A549 (cell line): ENCODE measurements at places on chromosomes 12 and 14.
A peak's percentile ranks its signal among the peaks of the same experiment; 100 is the strongest.

DNA sequence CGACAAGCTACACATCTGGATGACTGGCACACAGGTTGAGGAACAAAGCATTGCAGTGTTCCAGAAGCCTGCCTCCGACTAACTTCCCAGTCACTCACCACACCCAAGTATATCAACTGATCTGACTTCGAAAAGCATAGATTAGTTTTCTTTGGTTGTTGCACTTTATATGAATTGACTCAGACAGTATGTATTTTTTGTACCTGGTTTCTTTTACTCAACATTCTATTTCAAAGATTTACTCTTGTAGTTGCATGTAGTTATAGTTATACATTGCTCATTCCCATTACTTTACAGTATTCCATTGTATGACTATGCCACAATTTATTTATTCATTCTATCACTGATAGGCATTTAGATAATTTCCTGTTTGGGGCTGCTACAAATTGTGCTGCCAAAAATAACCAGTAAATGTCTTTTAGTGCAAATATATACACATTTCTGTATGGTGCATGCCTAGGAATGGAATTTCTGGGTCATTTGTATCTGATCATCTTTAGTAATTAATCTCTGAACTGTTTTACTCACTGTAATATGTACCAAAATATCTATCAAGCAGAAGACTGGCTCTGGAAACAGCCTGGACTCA, 17.8 kb downstream of the PLCZ1 start:
- DNase-seq = no peak

DNA sequence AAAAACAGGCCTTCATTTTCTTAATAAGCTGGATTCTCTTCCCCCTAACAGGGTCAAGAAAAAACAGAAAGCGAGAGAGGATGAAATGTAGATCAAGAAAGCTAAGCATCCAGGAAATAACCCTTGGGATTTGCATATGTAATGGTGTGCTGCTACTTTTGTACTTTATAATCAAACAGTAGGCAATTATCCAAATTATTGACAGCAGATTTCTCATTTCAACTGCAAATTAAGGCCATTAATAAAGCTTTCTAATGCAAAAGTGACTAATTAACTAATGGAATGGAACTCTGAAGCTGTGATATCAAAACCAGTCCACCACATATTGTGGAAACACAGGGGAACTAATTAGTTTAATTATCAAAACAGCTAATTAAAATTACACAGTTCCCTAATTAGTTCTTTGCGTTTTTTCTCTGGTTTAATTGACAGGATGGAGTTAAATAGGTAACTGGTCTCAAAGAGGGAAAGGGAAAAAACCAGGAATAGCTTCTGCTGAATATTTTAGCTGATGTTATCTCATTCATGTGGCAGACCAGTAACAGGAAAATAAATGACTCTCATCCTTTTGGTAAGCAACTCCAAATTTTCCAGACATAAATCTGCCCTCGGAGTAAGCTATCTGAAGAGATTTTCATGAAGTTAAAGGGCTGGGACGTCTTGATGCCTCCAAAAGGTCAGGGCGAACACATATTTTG, 182.7 kb upstream of the LMO3 start:
- no peak for DNase-seq

GRCh38 chr12:30796313-30796780, 41.6 kb upstream of the CAPRIN2 start:
- peak; percentile 60 for DNase-seq

GRCh38 chr12:47753021-47754001, 5.4 kb downstream of the RAPGEF3 start:
- no peak for DNase-seq

DNA sequence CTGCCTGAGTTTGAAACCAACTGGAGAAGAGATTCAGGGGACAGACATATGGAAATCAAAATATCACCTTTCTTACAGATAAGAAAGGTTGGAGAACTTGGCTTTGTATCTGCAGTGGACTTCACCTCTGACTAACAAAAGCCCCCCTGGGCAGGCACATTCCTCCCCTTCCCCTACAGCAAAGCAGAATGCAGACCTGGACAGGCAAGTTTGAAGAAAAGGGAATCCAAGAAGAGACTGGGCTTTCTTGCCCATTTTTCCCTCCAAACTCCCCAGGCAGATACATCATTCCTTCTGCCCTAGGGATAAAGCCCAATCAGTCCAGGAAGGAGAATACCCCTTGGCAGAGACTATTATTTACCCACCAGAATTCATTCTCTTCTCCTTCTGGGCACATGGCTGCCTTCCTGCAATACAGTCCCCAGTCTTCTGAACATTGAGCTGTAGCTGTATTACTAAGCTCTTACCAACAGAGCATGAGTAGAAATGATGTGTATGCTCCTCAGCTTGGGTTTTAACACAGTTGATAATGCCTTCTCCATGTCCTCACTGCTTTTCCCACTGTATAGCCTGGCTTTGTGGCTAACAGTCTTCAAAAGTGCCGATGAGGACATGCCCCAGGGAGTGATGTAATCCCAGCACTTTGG, 17.4 kb upstream of the NAP1L1 start:
- no peak for DNase-seq

DNA sequence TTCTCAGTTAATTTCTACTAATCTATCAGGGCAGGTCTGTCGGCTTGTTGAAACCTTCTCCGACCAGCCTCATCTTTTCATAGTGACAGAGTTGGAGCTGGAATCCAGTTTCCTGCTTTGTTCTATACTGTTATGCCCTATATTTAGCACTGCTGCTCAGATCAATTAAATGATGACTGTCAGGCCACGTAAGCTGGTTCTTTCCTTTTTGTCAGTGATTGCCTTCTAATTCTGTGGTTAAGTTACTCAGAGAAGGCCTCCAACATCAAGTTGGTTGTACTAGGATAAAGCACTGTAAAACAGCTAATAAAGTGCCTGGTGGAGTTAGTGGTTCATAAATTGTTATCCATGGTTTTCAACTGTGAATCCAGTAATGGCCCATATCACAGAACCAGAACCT, 22.6 kb downstream of the DERA start:
- DNase-seq = no peak

DNA sequence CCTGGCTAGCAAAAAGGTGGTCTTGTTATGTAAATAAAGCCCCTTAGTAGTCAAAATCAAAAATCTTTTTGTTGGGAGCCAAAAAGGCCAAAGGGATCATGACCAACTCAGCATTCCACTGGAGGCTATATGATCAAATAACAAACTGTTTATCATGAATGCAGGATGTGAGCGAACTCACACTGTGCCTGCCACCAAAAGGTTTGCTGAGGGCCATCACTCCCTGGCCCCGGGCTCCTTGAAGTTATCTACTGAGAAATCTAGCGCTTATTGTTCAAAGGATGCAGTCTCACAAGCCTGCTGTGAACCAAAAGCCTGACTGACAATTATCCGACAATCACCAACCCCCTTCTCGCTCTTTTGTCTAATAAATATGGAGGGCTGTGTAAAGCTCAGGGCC, 107.2 kb upstream of the DDHD1 start:
- no peak for DNase-seq

GRCh38 chr12:128693771-128694170, 130.0 kb downstream of the SLC15A4 start:
- no peak for DNase-seq

DNA sequence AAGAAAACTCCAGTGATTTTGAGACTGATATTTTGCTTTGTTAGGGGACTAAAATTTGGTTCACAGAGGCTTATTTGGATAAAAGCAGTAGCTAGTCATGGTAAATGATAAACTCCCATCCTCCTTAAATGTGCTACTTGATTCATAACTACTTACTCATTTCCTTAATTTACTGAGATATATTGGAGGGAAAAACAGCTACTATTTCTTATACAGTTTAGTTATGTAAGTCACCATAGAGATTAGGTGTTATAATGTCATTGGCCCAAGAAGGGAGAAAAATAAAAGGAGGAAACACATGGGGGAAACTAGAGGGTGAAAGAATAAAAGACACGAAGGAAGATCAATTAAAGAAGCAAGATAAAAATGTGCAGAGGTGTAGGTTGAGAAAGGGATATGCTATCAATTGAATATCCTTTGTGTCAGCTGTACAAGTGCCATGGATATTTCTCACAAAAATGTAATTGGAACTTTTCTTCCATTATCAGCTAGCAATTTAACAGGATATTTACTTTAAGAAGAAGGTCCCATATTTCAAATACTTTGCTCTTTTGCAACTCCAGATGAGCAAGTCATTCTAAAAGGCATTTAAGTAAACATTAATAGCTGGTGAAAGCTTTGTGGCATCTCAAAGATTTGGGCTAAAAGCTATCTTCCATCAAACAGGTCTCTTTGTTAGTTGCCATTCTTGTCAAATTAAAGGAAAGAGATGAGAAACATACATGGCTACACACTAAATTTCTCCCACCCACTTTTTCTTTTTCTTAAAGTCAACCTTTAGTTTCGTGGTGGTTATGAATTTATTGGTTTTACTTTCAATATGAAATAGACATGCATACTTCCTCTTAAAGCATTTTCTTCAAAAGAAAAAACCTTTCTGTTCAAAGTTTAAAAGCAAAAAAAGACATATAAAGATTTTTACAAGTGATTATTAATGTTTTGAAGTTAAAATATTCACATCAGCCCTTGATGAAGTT, 439.5 kb downstream of the CCER1 start:
- peak; percentile 2 for DNase-seq
